Activated CD4-positive, alpha-beta T cell treated with anti-CD3 and anti-CD28 coated beads, Interleukin-2, amount 10 ng/mL, durations not matched to agents 7 days and 5 days (primary cell): ENCODE measurements at places on chromosomes 5 and 9. TPM values are rescaled to one million over a fixed set of nuclear protein-coding genes. Genes with fewer than 3 reads are reported as not detected.

GRCh38 chr9:36401164-36401740, 1.2 kb upstream of the RNF38 start:
- peak overlapping the region; percentile 95 for H3K4me3 ChIP-seq
- peak overlapping the region; percentile 96 for H3K27ac ChIP-seq
- peaks cover 7% of the 10 kb centered on the region for H3K36me3 ChIP-seq
- peaks cover 35% of the 10 kb centered on the region for H3K4me1 ChIP-seq
- no peaks in the 10 kb centered on the region for H3K27me3 ChIP-seq
- DNase-seq, result no peak

DNA sequence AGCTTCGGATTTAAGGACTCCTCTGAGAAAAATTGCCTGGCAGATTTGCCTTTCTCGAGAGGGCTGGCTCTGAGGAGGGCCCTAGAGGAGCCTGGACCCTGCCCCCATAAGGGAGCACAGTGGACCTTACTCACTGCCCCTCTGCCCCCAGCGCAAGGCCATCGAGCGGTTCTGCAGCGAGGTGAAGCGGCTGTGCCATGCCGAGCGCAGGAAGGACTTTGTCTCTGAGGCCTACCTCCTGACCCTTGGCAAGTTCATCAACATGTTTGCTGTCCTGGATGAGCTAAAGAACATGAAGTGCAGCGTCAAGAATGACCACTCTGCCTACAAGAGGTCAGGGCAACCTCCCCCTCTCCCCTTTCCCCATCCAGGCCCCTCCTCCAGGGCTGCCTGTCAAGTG, 34.6 kb downstream of the CYFIP2 start:
- peaks cover 58% of the 10 kb centered on the region for H3K4me1 ChIP-seq
- H3K4me3 ChIP-seq, result no peak overlapping the region
- H3K27ac ChIP-seq, result no peak overlapping the region
- H3K36me3 ChIP-seq, result peaks cover 81% of the 10 kb centered on the region
- no peaks in the 10 kb centered on the region for H3K27me3 ChIP-seq

- no peaks in the 10 kb centered on the region for H3K36me3 ChIP-seq
- no peak overlapping the region for H3K4me3 ChIP-seq
- DNase-seq, result no peak
- no peak overlapping the region for H3K27ac ChIP-seq
- H3K4me1 ChIP-seq, result no peaks in the 10 kb centered on the region
- peaks cover 10% of the 10 kb centered on the region for H3K27me3 ChIP-seq
These were observed 54.5 kb downstream of the PDE4D start for GRCh38 chr5:59838989-59839388.

- no peak overlapping the region for H3K4me3 ChIP-seq
- no peaks in the 10 kb centered on the region for H3K36me3 ChIP-seq
- no peak overlapping the region for H3K27ac ChIP-seq
These were observed 13.7 kb downstream of the TRIO start for GRCh38 chr5:14156650-14157492.

DNA sequence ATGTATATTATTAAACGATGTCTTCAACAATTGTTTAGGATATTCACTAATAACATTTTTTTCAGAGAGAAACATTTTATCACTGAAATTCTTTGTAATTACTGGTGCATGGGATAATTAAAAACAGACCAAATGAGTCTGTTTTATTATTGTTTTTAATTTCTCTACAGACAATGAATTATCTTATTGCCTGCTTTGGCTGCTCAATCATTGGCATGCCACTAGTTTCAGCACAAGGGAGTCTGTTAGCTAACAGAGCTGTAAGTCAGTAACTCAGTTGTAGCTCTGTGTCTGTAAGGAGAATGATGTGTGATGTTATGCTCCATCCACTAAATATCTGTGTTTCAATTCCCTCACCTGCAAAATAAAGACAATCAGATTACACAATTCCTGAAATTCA, 443.9 kb downstream of the PRR16 start:
- H3K4me3 ChIP-seq, result no peak overlapping the region
- H3K36me3 ChIP-seq, result no peaks in the 10 kb centered on the region
- H3K4me1 ChIP-seq, result no peaks in the 10 kb centered on the region

DNA sequence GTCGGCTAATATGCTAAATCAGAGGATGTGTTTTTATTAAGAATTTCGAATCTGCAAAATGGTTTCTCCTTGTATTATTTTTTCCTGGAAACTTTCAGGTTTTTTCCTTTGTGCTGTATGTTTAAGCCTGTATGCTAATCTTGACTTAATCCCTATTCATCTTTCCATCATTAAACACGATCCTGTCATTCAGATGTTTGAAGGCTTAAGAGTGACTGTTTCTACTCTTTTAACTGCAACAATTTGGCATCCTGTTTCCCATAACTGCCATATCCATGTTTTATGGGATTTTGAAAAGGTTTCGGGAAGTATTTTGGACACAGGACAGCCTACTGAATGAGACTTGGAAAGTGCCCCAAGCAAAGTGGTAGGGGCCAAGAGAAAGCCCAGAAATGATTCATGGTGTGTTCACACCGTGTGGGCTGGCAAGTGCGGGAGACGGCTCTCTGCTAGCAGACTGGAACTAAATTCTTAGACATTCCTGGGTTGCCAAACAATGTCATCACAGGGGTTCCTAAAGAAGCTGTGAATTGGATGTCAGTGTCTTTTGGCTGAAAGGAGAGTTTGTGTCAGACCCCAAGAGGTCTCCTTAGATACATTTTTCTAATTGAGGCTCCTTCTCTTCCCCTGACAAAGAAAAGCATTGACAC, 125.4 kb upstream of the ADAMTS16 start:
- no peak overlapping the region for H3K4me3 ChIP-seq
- H3K27me3 ChIP-seq, result no peaks in the 10 kb centered on the region
- DNase-seq, result no peak
- H3K4me1 ChIP-seq, result no peaks in the 10 kb centered on the region
- H3K27ac ChIP-seq, result no peak overlapping the region
- no peaks in the 10 kb centered on the region for H3K36me3 ChIP-seq

DNA sequence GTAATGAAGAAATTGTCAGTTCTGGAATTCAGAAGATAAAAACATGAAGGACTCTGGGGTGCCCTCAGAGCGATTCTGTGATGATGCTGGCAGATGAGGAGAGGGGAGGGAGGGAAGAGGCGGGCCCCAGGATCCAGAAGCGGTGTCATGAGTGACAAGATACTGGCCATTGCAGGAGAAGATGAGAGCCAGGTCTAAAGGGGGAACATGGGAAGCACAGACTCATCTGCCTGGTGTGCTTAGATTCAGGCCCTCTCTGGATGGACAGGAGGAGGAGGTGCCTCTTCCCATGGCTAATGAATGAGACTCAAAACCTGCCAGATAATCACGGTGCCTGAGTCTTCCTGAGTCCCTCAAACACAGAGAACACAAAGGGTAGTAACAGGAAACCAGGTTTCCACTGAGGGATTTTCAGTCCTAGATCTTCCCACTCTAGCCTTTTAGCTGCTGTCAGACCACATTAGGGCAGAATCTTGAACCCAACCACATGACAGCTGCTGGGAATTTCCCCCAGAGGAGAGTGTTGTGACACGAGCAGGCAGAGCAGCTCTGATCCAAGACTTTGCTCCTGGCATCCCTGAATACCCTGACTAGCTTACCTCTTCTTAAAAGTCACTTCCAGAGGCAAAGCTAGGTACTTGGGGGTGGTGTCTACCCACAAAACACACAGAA, 28.2 kb upstream of the HSPA9 start:
- no peaks in the 10 kb centered on the region for H3K36me3 ChIP-seq
- peaks cover 42% of the 10 kb centered on the region for H3K27me3 ChIP-seq
- peaks cover 11% of the 10 kb centered on the region for H3K4me1 ChIP-seq
- DNase-seq, result no peak
- H3K4me3 ChIP-seq, result no peak overlapping the region

GRCh38 chr5:124910354-124911016, 164.0 kb upstream of the ZNF608 start:
- no peaks in the 10 kb centered on the region for H3K36me3 ChIP-seq
- no peaks in the 10 kb centered on the region for H3K4me1 ChIP-seq
- no peak for DNase-seq
- H3K27me3 ChIP-seq, result peaks cover 6% of the 10 kb centered on the region

GRCh38 chr5:178431782-178432165, 158.4 kb downstream of the COL23A1 start:
- DNase-seq, result no peak
- H3K27me3 ChIP-seq, result no peaks in the 10 kb centered on the region
- no peaks in the 10 kb centered on the region for H3K4me1 ChIP-seq
- H3K36me3 ChIP-seq, result no peaks in the 10 kb centered on the region

- peaks cover 16% of the 10 kb centered on the region for H3K4me1 ChIP-seq
- no peak overlapping the region for H3K4me3 ChIP-seq
- H3K36me3 ChIP-seq, result no peaks in the 10 kb centered on the region
- no peak for DNase-seq
- no peak overlapping the region for H3K27ac ChIP-seq
These were observed 53.1 kb downstream of the SYK start for GRCh38 chr9:90854637-90855175.

Gene SWI5
- total RNA-seq, result 9.5 TPM

Gene LHX3
- total RNA-seq, result not detected

Gene CXCL14
- total RNA-seq, result not detected
